ENCODE measurements at places on chromosomes 12 and 14.

DNA sequence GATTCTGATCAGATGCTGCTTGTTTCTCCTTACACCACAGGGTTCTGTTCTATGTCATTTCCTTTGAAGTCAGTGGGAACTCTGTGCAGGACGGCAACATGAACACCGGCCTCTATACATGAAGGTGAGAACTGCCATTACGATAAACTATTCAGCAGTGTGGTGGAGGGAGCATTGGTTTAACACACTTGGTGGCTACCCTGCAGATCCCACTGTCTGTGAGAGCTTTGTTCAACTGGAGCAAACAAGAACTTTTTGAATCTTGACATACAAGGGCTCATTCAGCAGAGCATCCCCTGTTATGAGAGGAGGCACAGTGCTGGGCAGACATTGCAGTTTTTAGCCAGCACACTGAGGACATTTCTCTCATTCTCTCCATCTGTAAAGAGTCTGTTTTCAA, 10.7 kb upstream of the FRS2 start:
- no peak for DNase-seq

DNA sequence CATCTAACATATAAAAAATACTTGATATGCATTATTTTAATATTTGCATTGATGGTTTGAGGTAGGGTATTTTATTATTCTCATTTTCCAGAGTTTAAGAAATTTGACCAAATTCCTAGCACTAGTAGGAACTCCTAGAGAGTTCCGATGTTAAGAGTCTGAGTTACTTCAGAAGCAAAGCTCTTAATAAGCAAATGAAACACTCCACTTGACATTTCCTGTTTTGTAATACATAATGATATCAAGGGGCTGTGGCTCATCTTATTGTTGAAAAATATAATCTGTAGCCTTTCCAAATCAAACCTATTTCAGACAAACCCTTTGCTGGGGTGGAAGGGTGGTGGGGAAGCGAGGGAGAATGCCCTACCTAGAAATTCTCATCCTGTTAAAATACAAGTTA, 355.5 kb downstream of the DIO2 start:
- no peak for DNase-seq

GRCh38 chr14:105064721-105065143, 498 bp downstream of the GPR132 start:
- DNase-seq, result no peak

DNA sequence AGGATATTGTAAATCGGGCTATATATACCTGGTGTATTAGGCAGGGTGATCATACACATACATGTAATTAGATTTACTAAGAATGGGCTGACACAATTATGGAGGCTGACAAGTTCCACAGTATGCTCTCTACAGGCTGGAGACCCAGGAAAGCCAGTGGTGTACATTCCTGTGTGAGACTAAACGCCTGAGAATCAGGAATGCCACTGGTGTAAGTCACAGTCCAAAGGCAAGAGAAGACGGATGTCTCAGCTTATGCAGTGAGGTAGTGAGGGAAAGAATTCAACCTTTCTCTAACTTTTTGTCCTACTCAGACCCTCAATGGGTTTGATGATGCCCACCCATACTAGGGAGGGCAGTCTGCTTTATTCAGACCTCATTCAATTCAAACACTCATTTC, 57.1 kb downstream of the METTL25 start:
- no peak for DNase-seq

- DNase-seq, result no peak
These were observed 24.1 kb downstream of the CEP83 start for GRCh38 chr12:94435511-94435927.

- no peak for DNase-seq
These were observed 69.7 kb upstream of the DHRS4 start for GRCh38 chr14:23883684-23884540.

DNA sequence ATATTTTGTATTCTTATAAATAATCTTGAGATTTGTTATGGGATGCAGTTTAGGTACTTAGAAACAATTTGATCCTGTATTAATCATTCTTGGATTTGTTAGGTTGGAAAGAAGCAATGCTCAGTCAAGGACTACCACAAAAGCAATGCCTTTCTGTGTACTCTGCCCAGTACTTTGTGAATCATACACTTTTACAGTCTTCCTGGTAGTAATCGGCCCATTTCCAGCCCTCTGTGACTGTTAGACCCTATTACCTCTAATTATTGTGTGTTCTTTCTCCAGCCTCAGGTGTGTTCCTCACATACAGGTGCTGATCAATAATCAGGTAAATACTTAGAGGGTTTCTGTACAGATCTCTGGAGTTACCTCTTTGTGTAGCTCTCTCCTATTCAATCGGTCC, 609.0 kb downstream of the KCNH5 start:
- DNase-seq, result no peak

- DNase-seq, result no peak
These were observed 336.9 kb upstream of the ATP2B1 start for GRCh38 chr12:90045559-90045958.

DNA sequence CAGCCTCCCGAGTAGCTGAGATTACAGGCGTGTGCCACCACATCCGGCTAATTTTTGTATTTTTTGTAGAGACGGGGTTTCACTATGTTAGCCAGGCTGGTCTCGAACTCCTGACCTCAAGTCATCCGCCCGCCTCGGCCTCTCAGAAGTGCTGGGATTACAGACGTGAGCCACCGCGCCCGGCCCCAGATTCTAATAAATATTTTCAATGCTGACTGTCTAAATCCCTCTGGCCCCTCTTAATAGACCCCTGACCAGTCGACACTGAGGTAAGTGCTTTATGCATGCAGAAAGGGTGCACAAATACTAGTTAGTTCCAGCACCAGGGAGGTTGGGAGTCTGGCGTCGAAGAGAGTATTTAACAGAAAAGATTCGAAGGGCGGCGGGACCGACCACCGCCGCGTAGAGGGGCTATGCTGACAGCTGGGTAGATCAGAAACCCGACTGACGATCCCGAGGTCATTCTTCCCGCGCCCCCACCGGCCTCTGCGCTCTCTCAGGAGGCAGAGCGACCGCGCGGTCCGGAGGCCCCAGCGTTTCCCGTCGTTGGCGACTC, 1.1 kb upstream of the SPATS2 start:
- DNase-seq, result no peak

GRCh38 chr14:57865403-57866198, at the start of gene SLC35F4:
Gene SLC35F4 (minus strand): TSS chr14:57866092.
- DNase-seq, result no peak

GRCh38 chr14:44170556-44170955, 336.5 kb downstream of the FSCB start:
- no peak for DNase-seq

- no peak for DNase-seq
These were observed 125.3 kb upstream of the HIF1A start for GRCh38 chr14:61569812-61570548.

DNA sequence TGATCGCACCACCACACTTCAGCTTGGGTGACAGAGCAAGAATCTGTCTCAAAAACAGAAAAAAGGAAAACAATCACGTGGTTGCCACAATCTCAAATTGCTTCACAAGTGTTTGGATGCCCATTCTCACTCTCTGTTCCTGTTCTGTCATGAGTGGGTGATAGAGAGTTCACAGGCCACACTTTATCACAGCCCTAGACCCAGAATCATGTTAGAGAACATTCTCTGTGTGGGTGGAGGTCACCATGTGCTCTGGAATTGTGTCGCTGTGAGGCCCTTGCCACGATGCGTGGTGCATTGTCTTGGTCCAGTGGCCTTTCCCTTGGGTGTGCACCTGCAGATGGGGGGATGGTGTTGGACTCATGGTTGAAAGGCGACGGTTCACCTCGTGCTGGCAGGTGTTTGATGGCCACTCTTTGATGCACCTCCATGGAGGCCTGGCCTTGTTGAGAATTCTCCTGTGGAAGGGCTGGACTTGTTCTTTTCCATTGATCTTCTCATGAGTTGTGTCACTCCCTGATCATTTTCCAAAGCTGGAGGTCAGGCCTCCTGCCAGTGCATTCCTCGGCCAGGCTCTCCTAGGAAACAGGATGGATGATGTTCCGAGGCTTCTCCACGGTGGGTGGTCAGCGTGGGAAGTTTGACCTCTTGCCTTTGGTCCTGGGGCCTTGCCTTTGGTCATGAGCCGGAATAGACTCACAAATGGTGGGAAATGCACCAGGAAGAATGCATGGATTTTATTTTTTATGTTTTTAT, 91.9 kb downstream of the SLC24A4 start:
- DNase-seq, result no peak

GRCh38 chr14:104694991-104695659, 5.7 kb downstream of the INF2 start:
- DNase-seq, result no peak

DNA sequence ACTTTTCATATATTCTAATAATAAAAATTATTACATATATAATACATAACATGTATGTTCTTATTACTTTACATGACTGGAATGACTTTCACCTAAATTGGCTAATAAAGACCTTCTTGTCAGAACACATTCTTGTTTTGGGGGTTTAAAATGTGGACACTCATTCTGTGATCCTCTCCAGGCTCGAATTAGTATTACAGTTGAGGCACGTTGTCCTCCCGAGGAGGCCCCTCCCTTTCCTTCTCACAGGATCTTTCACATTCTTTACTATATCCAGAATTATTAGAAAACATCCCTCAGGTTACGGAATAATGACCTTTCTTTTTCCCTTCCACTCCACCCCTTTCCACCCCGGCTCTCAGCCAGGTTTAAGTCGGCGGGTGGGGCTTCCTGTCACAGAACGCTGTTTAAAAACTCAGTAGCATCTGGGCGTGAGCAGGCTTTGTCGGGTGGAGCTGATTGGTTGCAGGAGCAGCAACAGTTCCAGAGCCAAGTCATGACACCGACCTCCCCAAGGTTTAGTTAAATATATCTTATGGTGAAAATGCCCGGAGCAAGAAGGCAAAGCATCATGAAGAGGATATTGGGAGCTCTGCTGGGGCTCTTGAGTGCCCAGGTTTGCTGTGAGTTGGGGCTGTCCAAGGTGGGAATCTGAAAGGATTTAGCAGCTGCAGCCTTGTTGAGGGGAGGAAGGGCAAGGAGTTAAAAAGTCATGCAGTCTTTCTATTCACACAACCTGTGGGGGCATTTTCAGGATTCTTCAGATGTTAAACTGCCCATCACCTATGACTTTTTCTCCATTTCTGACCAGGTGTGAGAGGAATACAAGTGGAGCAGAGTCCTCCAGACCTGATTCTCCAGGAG, 396.7 kb upstream of the OR4E1 start:
- no peak for DNase-seq

DNA sequence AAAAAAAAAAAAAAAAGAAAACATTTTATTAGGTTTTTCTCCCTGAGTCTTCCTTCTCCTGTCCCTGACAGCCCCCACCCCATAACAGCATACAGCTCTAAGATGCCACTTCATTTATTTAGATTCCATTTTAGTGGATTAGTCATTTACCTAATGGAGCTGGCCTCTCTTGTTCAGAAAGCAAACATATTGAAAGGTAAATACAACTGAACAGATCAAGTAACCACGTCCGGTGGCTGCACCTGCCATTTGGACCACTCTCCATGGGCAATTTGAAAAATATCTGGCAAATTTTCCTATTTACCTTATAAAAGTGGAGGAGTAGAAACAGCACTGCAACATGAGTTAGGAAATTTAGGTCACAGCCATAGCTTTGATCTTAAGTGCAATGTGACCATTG, 254.6 kb downstream of the C12orf42 start:
- no peak for DNase-seq

- DNase-seq, result no peak
These were observed 88.5 kb upstream of the EVL start for GRCh38 chr14:99976681-99977080.

DNA sequence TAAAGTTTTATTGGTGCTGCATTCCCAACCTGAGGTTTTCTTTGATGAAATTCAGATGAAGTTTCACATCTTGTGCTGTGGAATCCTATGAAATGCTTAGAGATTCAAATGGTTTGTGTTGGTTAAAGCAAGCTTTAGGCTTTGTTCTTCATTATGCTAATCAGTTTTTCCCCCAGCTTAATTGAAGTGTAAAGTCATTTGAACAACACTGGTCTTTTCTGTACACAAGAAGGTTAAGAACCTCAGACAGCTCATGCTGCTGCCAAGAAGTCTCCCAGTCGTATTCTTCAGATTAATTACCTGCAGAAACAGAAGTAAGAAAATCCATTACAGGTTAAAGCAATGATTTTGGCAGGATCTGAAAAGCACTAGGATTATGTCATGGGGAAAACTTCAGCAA, 48.9 kb downstream of the EML1 start:
- no peak for DNase-seq

DNA sequence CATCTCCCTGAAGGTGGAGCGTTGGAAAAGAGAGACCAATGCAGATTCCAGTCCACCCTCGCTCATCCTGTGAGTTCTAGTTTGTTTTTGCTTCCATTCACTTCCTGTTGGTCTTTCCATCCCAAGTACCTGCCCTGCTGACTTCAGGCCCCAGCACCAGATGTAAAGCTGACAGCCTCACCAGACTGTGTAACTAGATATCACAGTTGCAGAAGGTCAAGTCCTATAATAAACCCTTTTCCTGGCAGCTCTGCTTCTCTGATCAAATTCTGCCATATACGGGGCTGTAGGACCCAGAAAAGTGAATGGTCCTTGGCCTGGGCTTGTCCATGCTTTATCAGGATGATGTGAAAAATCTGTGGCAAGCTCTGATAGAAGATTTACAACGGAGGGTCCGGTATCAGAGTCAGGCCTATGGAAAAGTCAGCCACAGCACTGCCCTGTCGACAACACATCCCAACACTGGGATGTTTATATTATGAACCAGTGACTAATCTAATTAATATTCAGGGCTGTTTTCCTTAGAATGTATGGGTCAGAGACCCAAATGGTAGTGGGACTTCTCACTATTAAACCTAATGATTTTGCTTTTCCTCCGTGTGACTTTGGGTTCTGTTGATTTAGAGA, 42.1 kb downstream of the CCDC175 start:
- DNase-seq, result no peak

- DNase-seq, result no peak
These were observed 176.7 kb downstream of the TMEM132D start for GRCh38 chr12:129727100-129727499.
